ENCODE measurements at places on chromosomes 4 and X. TPM values are rescaled to one million over a fixed set of nuclear protein-coding genes. Genes with fewer than 3 reads are reported as not detected.

The ABLIM2 gene
- 4.8 TPM for total RNA-seq

The MAGEA9B gene
- not detected for total RNA-seq

The NPNT gene
- total RNA-seq = 11.1 TPM

The MTNR1A gene
- total RNA-seq = not detected

The NAA11 gene
- not detected for total RNA-seq

The ZMAT1 gene
- 16.7 TPM for total RNA-seq

The GPR50 gene
- total RNA-seq = not detected

The BTC gene
- total RNA-seq = 2.3 TPM

The RADX gene
- 4.2 TPM for total RNA-seq

The PABPC1L2A gene
- not detected for total RNA-seq

The CPLX1 gene
- 2.6 TPM for total RNA-seq
